ENCODE measurements at places on chromosomes 2 and 18.

DNA sequence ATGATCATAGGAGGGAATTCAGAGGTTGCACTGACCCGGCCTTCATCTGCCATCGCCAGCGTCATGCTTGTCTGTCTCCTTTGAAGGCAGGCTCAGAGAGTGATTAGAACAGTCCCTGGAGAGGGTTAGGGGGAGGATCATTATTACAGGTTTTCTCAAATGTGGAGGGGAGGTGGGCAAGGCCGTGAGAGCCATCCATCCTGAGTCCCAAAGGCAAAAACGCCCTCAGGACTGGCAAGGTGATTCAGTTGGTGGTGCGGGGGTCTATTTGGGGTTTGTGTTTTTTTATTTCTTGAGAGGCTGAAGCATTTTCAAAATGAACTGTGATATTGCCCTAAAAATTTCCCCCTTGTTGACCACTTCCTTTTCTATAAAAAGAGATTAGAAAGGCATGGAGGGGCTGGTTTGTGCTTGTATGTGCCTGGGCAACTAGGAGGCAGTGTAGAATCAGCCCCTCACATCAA, 39.3 kb upstream of the GYPC start:
- no peak for DNase-seq

- DNase-seq: no peak
These were observed 253.7 kb upstream of the THUMPD2 start for GRCh38 chr2:40032650-40033319.

GRCh38 chr2:58925676-58926081, 684.6 kb upstream of the FANCL start:
- no peak for DNase-seq

GRCh38 chr18:45951016-45951714, 16.0 kb downstream of the EPG5 start:
- DNase-seq: peak; percentile 82

DNA sequence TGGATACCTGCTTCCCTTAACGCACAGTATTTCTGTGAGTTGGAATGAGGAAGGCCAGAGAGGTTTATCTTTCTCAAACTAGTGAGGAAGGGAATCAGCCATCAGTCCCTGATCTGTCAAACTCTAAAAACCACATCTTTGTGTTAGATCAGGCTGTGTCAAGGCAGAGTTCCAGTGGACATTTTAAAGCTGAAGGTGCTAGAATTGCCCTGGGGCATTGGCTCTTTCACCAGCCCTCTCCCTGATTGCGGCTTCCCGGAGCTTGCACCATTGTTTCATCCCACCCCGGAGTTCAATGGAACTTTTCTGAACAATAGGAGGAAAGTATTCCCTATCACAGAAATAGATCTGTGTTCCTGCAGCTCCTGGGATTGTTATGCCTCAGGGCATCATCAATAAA, 110.2 kb downstream of the RNF144A start:
- no peak for DNase-seq

DNA sequence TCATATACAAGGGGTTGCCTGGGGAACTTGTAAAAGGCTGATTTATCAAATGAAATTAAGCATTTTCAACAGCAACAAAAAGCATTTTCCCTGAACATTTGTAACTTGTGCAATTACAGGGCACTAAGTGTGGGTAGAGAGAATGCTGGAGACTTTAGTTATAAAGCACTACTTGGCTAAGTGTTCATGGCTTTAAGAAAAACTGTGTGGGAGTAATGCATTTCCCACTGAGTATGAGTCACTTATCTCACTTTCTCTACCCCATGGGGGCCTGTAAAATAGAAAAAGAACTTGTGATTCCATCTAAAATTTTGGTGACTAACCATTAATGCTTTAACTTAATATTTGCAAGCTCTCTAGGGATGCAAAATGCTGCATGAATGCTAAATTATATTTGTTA, 193.4 kb downstream of the CCDC102B start:
- DNase-seq: no peak

- DNase-seq: no peak
These were observed 33.4 kb downstream of the ITGA6 start for GRCh38 chr2:172460780-172461201.

- no peak for DNase-seq
These were observed 28.0 kb downstream of the INO80C start for GRCh38 chr18:35469725-35470124.

DNA sequence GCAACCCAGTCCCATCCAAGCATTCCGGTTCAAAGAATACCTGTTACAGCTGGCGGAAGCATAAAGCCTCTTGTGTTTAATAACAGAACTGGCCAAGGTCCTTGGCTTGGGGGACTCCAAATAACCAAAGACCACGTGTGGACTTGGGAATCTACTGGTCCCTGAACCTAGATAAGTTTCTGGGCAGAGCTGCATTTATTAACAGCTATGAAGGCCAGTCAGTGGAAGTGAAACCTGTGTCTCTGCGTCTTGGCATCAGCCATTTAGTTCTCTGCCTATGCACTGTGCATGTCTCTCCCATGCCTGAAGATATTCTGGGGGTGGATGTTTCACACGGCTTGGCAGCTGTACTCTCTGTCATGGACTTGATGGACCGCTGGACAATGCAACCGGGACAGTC, 137.7 kb downstream of the CCBE1 start:
- DNase-seq: no peak

GRCh38 chr2:198036029-198036879, 231.9 kb downstream of the PLCL1 start:
- DNase-seq: no peak

GRCh38 chr2:12432985-12433625, 283.6 kb upstream of the TRIB2 start:
- DNase-seq: no peak

DNA sequence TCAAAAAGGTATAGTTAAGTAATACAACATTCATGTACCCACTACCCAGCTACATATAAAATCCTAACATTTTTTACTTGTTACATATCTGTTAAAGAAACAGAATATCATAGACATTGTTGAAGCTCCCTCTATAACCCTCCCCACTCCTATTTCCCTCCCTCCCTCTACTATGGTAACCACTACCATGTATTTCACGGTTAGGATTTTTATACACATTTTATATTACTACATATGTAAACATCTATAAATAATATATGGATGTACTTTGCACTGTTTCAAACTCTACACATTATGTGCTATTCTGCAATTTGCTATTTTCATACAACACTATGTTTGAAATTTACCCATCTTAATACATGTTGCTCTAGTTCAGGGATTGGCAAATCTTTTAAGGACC, 36.3 kb downstream of the THOC1 start:
- no peak for DNase-seq

- DNase-seq: no peak
These were observed 531.2 kb downstream of the NYAP2 start for GRCh38 chr2:225930687-225931086.

DNA sequence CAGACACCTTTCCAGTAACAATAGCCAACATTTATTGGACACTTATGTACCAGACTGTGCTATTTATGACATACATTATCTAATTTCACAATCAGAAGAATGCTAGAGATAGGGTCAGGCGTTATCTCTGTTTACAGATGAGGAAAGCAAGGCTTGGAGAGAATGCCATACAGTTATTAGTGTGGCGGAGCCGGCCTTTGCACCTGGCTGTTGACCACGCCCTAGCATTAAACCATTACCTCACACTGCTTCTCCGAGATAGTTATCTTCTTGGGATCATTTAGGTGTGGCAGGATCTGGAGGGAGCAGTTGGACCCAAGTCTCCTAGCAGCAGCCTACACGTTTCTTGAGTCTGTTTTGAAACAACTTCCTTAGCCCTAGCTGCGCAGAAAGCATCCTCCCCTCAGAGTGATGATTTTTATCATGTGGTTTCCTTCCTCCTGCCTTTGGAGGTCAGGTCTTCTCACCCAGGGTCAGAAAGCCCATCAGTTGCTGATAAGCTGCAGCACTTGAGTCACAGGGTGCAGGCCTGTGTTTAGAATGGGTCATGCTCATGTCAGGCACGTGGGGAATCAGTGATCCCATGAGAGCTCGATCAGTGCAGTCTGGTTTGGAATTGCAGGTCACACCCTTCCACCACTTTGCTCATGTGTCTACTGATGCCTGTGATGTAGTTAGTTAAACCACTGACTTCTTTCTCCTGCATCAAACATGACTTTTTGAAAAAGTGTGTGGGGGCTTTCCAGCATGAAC, 118.2 kb downstream of the SPTBN1 start:
- DNase-seq: no peak
